ENCODE measurements at places on chromosomes 3 and 15.

GRCh38 chr3:62837145-62837787 lies 38.0 kb downstream of the CADPS start:
- DNase-seq: no peak

- DNase-seq: no peak
Observed at GRCh38 chr15:29550834-29551465, 271.3 kb downstream of the TJP1 start.

GRCh38 chr3:133828576-133829309 lies 23.1 kb downstream of the SRPRB start:
- DNase-seq: no peak

DNA sequence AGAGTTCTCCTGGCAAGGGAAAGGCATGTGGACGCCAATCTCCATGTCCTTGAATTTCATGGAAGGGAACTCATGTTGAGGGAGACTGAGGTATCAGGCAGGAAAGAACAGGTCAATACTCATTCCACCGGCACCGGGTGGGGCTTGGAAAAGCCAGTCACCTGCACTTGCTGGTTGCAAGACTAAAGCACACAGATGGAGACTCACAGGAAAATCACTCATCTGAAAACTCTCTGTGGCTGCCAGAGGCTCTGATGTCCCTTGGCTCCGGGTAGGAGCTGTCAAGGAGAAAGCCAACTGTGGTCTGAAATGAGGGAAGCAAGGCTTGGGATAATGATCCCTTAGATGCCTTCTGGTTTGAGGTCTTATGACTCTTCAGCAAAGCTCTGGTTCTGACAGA lies 8.7 kb upstream of the CGNL1 start:
- no peak for DNase-seq

DNA sequence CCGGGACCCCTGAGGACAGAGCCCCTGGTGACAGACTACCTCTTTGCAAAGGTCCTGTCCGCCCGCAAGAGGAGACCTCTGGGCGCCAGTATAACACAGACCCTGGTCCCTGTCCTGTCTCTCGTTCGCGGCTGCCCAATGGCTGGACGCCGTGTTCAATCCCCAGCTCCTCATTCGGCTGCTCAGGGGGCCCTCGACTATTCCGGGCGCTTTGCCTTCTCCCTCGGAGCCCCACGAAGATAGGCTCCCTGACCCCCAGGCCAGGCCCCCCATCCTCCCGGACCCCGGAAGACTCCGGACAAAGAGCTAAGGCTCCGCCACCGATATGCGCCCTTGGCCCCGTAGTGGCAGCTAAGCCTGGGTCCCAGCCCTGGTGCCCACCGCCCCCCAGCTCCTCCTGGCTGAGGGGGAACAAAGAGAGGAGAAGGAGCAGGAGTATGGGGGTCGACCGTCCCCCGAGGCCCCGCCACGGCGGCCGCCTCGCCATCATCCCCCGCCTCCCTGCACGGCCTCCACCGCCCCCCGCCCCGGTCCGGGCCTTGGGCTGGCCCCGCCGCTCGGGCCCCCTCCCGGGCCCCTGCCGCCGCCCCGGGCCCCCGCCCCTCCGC lies 437 bp downstream of the CELSR3 start:
- no peak for DNase-seq

GRCh38 chr15:38215707-38216106 lies 36.9 kb upstream of the SPRED1 start:
- DNase-seq: no peak

- no peak for DNase-seq
Observed at GRCh38 chr3:63585927-63586326, 66.5 kb upstream of the SNTN start.

Measured in KG1 (cell line).